ENCODE measurements at places on chromosomes 13 and 19.

DNA sequence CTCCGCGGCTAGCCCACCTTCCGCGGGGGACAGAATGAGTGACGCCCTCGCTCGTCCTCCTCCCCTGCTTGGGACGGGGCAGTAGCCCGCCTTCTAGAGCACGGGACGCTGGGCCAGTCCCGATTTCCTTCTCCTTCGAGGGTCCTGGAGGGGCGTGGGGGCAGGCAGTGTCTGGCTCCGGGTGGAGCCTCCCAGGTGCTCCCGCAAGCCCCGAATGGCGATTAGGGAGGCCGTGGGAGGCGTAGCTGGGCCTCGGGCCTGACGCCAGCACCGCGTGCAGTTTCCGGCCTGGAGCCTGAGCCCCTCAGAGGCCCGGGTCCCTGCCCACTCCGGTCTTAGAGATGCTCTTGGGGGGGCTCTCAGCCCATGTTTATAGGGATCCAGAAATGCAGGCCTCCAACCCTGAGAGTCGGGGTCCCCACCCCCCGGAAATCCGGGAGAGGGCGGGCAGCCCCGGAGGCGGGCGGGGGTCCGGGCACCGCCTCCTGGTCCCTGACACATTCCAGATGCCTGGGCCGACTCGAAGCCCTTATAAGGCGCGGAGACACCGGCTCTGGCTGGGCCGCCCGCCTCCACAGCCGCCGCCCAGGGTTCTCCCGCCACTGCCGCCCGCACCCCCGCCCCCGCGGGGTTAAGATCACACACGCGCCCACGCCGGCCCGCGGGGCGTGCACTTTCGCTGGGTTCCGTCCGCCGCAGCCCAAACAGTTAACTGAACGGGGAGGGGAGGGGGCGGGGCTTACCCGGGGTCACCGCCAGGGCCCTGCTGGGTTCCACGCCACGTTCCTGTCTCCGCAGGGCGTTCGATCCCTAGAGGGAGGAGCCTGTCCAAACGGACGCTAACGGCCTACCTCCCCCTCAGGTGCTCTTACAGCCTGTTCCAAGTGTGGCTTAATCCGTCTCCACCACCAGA lies 1.5 kb downstream of the MYADM start:
- DNase-seq: peak; percentile 89

- no peak for DNase-seq
Measured at GRCh38 chr19:55253842-55254624, 4.8 kb downstream of the PPP6R1 start.

- no peak for DNase-seq
Measured at GRCh38 chr13:95360464-95361097, 59.3 kb upstream of the ABCC4 start.

GRCh38 chr13:49840266-49840665 lies 47.8 kb upstream of the KPNA3 start:
- no peak for DNase-seq

GRCh38 chr19:51439021-51439465 lies 19.2 kb downstream of the SIGLEC8 start:
- DNase-seq: no peak

GRCh38 chr19:43782689-43783231 lies 2.0 kb upstream of the KCNN4 start:
- no peak for DNase-seq

- DNase-seq: no peak
Measured at GRCh38 chr19:40523322-40524047, 53.2 kb upstream of the SHKBP1 start.

Data from SW 1271 (cell line).